ENCODE measurements at places on chromosomes 2 and 18.

- no peak for DNase-seq
Measured at GRCh38 chr2:25725877-25726276, 52.5 kb upstream of the DTNB start.

- DNase-seq = no peak
Measured at GRCh38 chr2:171579481-171579880, 57.2 kb downstream of the CYBRD1 start.

- no peak for DNase-seq
Measured at GRCh38 chr2:59462422-59463197, 1090.8 kb downstream of the BCL11A start.

GRCh38 chr18:51151568-51152511 lies 45.6 kb downstream of the MEX3C start:
- no peak for DNase-seq

GRCh38 chr18:376311-376710 lies 108.5 kb upstream of the THOC1 start:
- peak; percentile 76 for DNase-seq

DNA sequence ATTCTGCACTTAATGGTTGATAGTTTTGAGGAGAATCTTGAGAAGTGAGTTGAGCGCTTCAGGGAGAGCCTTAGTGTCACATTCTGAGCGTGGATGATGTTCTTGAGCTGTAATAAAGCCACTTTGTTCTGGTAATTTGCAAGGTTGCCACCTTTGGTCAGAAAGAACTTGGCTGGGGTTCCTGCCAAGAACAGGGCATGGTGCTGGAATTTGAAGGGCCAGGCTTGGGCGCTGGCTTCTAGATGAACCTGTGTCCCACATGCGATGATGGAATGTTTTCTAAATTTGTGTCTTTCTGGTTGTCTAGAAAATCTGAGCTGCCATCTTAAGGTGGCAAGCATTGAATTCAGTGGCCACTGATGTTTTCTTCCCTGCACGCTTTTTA lies 124.1 kb upstream of the EML6 start:
- no peak for DNase-seq

- no peak for DNase-seq
Measured at GRCh38 chr2:2838548-2838845, 507.4 kb upstream of the MYT1L start.

DNA sequence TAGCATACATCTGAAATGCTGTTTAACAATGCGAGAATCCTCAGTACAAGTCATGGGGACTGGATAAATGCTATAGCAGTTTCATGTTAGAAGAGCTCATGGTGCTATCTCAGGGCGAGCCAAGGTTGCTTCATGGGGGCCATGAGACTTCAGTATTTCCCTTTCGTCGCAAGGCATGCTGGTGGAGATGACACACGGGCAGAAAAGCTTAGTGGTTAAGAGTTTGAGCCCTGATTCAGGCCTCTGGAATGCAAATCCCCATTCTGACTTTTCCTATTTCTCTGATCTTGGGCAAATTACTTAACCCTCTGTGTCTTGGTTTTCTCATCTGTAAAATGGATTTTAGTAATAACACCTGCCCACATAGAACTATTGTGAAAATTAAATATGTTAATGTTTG lies 57.4 kb upstream of the EPHA4 start:
- no peak for DNase-seq

- no peak for DNase-seq
Measured at GRCh38 chr2:114579542-114579941, 137.1 kb downstream of the DPP10 start.

- no peak for DNase-seq
Measured at GRCh38 chr2:176470713-176471112, 201.5 kb downstream of the MTX2 start.

DNA sequence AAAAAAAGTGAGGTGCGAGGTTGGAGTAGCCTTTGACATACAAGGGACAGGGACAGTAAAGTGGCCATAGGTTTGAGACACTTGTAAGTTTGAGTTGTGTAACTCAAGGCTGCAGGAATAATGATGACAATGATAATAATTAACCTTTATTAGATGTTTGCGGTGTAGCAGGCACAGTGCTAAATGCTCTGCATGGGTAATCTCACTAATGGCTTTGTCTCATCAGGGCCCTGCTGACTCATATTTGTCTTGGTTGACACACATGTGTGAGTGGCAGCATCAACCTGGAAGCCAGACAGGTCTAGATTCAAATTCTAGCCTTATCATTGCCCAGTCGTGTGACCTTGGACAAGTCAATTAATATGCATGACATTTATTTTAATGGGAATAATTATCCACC lies 126.2 kb downstream of the FSHR start:
- no peak for DNase-seq

- no peak for DNase-seq
Measured at GRCh38 chr2:197216361-197216979, 94.1 kb downstream of the ANKRD44 start.

DNA sequence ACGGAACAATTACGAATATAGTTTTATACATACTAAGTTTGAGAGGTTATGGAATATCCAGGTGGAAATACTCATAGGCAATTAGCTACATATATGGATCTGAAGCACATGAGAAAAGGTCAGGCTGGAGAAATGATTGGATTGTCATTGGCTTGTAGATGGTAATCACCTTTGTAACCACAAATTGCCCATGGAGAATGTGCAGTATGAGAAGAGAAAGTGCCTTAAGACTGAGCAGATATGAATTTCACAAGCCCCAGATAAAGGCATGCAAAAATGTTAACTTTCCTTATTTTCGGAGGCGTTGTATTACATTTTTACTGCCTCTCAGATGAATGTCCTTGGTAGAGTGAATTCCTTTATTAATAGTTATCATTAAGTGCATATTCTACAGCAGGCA lies 33.1 kb upstream of the ACVR1C start:
- DNase-seq = no peak

DNA sequence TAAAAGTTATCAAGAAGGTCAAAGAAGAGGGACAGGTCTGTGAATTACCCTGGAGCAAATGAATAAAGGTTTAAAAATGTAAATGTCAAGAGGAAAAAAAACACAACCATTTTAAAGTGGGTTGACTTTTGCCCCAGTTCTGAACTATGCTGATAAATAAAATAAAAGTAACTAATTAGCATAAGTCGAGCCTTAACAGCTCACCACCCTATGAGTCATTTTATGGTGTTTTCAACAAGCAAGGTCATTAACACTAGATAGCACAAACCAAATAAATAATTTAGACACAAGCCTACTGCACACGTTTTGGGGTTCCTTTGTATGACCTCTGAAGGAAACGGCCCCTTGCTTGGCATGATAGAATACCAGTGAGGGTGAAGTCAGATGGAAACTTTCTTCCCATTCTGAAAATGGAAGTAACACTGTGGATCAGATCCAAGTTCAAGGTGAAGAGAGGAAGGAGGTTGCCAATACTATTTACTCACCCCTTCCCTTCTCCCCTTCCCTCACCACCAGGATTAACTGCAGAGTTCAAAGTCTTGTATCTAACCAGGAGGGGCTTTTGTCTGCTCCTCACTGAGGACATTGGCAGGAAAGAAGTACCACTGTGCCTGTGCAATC lies 380.0 kb upstream of the ACVR2A start:
- DNase-seq = no peak

DNA sequence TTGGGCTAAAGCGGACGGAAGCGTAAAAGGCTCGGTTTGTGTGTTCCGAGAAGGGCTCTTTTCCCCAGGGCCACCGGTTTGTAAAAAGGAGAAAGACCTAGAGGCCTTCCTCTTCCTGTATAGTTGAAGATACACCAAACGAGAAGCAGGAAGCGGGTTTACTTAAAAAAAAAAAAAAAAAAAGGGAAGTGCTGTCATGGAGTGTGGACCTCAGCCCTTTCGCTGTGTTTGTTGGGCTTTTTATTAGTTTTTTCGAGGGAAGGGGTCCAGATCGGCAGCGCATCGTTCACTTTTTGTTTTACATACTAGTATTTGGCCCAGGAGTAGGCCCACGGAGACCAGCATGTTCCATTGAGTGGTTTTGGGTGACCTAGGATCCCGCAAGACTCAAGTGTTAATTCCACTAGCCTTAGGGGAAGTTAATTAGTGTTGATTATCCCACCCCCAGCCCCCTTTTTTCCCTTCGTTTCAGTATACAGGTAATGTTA lies 676 bp downstream of the ACTR2 start:
- no peak for DNase-seq

DNA sequence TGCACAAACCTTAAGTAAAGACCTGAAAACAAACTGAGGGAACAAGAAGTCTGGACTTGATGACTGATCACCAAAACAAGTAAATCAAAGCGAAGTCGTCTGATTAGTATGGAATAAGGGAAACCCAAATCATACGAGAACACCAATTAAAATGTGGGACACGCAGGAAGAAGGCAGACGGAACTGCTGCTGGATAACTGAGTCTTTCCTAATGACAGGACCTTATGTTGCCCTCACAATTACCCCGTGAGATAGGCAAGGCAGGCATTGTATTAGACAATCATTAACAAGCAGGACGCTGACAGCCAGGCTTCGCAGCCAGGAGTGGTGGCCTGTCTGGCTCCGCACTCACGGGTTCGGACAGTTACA lies 614 bp upstream of the COQ10B start:
- DNase-seq = no peak

GRCh38 chr2:11026286-11026921 lies 114.7 kb downstream of the KCNF1 start:
- no peak for DNase-seq

GRCh38 chr2:107825206-107825563 lies 1.5 kb upstream of the RGPD4 start:
- no peak for DNase-seq

GRCh38 chr2:40543381-40543780 lies 91.5 kb upstream of the SLC8A1 start:
- DNase-seq = no peak

DNA sequence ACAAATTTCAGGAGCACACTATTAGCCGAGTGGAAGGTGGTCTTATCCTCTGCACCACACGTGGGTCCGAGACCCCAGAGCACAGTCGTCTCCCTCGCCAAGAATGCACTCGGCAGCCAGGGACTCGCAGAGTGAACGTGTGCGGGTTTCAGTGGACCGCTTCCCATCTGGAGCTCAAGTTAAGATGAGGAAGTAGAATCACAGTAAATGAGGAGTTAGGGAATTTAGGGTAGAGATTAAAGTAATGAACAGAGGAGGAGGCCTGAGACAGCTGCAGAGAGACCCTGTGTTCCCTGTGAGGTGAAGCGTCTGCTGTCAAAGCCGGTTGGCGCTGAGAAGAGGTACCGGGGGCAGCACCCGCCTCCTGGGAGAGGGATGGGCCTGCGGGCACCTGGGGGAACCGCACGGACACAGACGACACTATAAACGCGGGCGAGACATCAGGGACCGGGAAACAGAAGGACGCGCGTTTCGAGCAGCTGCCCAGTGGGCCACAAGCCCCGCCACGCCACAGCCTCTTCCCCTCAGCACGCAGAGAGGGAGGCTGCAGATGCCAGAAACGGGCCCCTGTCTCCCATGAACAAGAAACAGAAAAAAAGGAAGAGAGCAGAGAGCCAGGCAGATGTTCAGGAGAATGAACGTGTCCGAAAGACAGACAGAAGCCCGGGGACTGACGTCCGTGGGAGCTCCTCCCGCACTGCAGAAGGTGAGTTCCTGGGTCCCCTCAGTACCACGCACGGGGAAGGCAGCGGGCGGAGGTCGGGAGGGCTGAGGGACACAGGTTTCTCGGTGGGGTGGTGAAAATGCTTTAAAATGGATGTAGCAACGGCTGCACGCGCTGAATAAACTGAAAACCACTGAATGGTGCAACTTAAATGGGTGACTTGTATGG lies 5.4 kb upstream of the KCNG2 start:
- no peak for DNase-seq

- peak; percentile 41 for DNase-seq
Measured at GRCh38 chr2:20986024-20986939, 57.6 kb downstream of the APOB start.

GRCh38 chr2:100603948-100604633 lies 41.3 kb downstream of the PDCL3 start:
- no peak for DNase-seq

DNA sequence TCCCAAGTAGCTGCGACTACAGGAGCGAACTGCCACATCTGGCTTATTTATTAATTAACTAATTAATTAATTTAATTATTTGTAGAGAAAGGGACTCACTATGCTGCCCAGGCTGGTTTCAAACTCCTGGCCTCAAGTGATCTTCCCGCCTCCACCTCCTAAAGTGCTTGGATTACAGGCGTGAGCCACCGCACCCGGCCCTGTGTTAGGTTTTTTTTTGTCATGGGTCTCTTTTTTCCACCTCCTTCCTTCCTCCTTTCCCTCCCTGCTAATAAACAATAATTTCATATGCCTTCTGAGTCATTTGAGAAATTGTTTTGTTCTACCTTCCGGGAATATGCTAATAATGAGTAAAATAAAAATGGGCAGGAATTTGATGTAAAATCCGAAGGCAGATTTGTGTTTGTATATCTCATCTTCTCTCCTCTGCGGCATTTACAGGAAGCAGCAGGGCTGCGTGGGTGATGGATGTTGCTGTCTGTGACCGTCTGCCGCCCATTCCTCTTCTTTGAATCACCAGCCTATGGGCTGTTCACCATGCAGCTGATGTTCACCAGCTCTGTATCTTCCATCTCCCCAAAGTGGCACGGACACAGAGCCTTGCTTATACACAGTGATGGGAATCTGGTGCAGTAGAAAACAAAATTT lies 89.9 kb downstream of the ACSL3 start:
- DNase-seq = no peak

- peak; percentile 42 for DNase-seq
Measured at GRCh38 chr2:2328848-2329247, 2.2 kb downstream of the MYT1L start.

GRCh38 chr18:45370255-45371010 lies 244.8 kb upstream of the SLC14A2 start:
- DNase-seq = peak; percentile 55
